ENCODE measurements at places on chromosomes 3 and 15.

- no peak for DNase-seq
Measured at GRCh38 chr3:50401978-50402595, 42.8 kb upstream of the TMEM115 start.

DNA sequence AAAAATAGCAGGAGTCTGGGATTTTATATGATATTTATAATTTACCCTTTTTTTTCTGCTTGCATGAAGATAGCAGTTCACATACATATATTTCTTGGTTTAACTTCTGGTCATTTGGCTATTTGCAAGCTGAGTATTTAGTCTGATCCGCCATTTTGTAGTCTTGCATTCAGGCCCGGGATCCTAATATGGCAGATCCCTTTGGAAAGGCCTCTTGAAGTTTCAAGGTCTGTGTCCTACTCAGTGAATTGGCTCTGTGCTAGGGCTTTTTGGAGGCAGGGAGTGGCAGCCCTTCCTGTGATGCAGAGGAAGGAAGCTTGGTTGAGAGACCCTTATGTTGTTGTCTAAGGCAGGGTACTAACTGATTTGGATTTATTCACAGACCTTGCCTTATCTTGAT lies 2.9 kb downstream of the SNRPN start:
- no peak for DNase-seq

DNA sequence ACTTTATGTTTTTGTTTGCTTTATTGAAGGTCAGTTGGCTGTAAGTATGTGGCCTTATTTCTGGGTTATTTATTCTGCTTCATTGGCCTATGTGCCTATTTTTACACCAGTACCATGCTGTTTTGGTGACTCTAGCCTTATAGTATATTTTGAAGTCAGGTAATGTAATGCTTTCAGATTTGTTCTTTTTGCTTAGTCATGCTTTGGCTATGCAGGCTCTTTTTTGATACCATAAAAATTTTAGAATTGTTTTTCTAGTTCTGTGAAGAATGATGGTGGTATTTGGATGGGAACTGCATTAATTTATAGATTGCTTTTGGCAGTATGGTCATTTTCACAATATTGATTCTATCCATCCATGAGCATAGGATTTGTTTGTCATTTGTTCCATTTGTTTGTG lies 63.5 kb upstream of the TTC14 start:
- no peak for DNase-seq

- DNase-seq, result no peak
Measured at GRCh38 chr3:31008994-31009393, 114.5 kb upstream of the GADL1 start.

DNA sequence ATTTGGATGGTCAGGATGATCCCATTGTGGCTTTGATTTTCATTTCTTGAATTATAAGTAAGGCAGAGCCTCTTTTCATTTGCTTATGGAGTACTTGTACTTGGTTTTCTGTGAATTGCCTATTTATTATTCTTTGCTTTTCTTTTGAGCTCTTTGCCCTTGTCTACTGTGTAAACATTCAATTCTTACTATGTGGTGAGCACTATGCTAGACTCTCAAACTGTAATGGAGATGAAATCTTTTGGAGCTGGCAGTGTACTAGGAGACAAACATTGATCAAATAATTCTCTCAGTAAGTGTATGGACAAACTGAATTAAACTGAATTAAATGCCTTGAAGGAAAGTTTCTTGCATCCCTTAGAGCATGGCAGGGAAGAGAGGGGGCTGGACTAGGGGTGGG lies 87.0 kb upstream of the NR2E3 start:
- DNase-seq, result no peak

GRCh38 chr15:74956648-74957475 lies at the start of gene RPP25:
Gene RPP25 (minus strand): TSS chr15:74956772. CDS start chr15:74956583, 189 bp downstream.
- DNase-seq, result peak; percentile 26

Data from activated CD4-positive, CD25-positive, alpha-beta regulatory T cell (primary cell).